ENCODE measurements at places on chromosomes 2 and 18.

- no peak for DNase-seq
Measured at GRCh38 chr2:193808877-193809276, 1614.1 kb upstream of the TMEFF2 start.

GRCh38 chr2:61193670-61194561 is 31.9 kb downstream of the C2orf74 start:
- DNase-seq, result no peak

DNA sequence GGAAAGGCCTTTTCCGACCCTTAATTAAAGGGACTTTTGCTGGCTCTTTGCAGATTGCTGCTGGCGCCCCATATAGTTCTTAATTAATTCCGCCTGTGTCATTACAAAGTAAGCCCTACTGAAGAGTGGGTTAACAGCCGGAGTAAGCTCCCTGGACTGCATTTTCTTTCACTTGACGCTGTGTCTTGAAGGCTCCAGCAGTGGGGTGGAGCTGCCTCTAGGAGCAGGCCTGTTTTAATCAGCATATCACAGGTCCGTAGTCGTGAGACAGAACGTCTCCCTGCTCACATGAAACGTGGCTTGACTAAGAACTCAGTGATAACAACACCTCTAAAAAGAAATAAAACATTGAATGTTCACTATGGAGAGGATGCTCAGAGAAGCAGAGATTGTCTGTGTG is 329.9 kb upstream of the RAB12 start:
- no peak for DNase-seq

DNA sequence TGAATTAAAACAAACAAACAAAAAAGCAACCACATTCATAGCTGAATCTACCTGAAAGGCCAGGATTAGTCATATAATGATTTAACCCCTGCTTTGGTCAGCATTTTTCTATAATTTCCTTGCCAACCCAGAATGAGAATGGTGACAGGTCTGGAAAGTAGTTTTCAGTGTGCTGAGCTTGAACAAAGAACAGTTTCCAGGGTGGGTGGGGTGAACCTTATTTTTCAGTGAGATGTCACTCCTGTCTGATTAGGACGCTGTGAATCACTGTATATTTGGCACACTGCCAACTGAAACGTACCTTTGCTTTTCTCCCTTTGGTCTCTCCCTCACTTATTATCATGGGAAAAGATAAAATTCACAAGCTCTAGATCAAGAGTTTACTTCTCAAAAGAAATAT is 35.0 kb upstream of the DSC1 start:
- no peak for DNase-seq

GRCh38 chr2:153990771-153991170 is 119.0 kb downstream of the GALNT13 start:
- no peak for DNase-seq

GRCh38 chr2:38722271-38723061 is 28.7 kb downstream of the SRSF7 start:
- DNase-seq, result no peak

DNA sequence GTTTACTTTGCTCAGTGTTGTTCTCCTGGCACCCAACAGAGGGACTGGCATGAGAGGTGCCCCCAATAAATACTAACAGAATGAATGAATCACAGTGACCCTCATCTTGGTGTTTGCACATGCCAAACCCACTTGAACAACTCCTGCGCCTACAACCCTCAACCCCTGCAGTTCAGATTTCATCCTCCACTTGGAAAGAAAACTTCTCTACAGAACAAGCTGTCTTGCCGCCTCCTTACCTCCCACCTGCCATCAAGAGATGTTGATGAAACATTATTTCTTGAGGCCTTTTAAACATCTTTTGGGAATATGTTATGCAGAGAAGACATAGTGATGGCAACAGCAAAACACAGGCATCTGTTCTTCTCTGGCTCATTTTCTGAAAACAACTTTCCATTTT is 216.0 kb upstream of the SH3BP4 start:
- no peak for DNase-seq

- DNase-seq, result no peak
Measured at GRCh38 chr2:69013840-69014821, 1.2 kb downstream of the ANTXR1 start.

DNA sequence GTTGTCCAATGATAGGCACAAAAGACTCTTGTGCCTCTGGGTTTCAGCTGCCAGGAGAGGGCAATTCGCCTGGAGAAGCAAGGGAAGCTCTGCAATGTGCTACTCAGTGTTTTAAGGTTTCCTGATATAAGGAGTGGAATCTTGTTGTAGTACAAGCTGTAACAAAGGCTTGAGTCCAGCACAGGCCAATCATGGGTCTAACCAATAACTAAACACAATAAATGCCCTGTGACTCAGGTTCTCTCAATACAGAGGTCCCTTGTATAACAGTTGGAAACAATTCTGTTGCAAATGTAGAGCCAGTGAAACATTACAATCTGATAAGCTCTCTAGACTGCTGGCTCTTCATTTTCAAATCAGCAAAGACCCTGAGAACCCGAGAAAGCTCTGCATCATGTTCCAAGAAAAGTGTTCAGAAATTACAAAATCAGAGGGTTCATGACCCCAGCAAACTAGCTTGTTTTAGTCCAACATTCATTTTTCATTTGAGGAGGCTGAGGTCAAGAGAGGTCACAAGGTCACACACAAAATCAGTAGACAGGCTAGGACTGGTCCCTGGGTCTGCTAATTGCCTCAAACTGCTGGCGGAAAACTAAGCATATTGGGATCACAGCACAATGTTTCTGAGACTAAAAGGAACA is 59.0 kb upstream of the DNMT3A start:
- no peak for DNase-seq

DNA sequence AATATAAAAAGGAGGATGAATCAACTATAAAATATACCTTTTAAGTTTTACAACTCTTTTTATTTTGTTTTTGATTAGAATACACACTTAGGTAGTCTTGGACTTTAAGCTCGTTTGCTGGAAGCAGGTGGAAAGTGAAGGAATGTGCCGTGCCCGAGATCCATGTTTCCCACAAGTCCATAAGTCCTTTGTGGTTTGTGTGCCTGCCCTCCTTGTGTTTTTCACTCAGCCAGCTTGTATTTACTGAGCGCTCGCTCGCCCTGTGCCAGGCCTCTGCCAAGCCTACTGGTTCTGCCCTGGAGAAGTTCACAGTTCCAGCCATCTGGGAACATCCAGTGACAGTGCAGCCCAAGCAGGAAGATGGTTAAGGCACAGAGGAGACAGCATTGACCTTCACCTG is 142.6 kb downstream of the MGAT5 start:
- DNase-seq, result no peak

Data from sigmoid colon (tissue), 7 donors.